ENCODE measurements at places on chromosomes 13 and 19.

- no peak for DNase-seq
These were observed 69.7 kb downstream of the RASA3 start for GRCh38 chr13:114062754-114063153.

- DNase-seq = no peak
These were observed 36.4 kb downstream of the CRYL1 start for GRCh38 chr13:20489185-20489820.

GRCh38 chr13:106083620-106084350 is 451.7 kb downstream of the EFNB2 start:
- peak; percentile 40 for DNase-seq

- no peak for DNase-seq
These were observed 2.1 kb upstream of the BSG start for GRCh38 chr19:570251-570686.

- no peak for DNase-seq
These were observed 101.7 kb upstream of the MCF2L start for GRCh38 chr13:112867301-112867711.

- DNase-seq = no peak
These were observed 9.4 kb downstream of the FLT1 start for GRCh38 chr13:28485551-28485950.

- no peak for DNase-seq
These were observed 10.1 kb downstream of the NFILZ start for GRCh38 chr19:8640402-8641004.

- no peak for DNase-seq
These were observed 44.4 kb upstream of the C1QTNF9 start for GRCh38 chr13:24264976-24265375.

GRCh38 chr13:33487575-33488243 is 202.2 kb upstream of the STARD13 start:
- peak; percentile 56 for DNase-seq

GRCh38 chr13:59441596-59442280 is 722.0 kb downstream of the DIAPH3 start:
- no peak for DNase-seq

DNA sequence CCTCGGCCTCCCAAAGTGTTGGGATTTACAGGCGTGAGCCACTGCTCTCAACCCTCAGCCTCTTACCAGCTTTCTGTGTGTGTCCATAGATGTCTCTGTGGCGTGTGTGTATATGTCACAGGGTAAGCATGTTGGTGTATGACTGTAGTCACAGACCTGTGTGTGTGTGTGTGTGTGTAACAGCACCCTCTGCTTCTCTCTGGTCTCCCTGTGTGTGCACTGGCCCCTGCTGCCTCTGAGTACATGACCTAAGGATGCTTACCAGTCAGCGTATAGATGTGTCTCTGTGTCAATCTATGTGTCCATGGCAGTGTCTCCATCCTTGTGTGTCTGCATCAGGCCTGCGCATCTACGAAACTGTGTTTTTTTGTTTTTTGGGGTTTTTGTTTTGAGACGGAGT is 5.6 kb downstream of the AXL start:
- no peak for DNase-seq

DNA sequence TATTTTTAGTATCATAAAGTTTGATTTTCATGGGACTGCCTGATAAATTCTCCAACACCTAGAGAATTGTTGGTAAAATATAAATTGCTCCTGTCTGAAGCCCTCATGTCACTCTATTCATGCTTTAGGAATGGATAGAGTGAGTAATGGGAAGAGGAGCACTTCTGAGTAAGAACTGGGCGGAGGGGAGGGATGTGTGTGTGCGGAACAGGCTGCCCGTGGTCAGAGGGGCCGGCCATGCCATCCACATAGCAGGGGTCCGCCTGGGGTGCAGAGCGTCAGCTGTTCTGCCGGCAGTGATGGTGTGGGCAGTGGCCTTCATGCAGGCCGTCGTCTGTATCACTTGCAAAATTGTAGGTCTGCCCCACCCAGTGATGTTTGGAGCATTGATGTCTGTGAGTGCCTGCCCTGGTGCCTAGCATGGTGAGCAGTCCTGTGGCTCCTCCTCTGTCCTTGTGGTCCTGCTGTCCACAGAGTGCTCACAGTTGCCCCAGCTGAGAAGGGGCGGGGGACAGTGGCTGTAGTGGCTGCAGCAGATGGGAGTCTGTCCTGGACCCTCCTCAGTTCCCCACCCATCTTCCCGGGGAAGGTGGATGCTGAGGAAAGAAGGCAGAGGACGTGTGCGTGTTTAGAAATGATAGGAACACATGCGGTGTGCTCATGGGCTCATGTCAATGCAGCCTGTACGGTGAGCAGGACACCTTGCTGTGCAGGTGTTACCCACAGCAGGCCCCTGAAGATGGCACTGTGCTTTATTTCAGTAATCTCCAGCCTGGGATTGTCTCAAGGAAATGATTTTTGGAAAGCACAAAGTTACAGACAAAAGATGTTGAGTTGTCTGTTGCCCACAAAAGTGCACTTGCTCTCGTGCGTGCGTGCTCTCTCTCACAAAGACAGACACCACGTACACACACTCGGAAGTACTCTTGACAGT is 49.4 kb upstream of the TEX29 start:
- no peak for DNase-seq

GRCh38 chr13:35817642-35818607 is 313.3 kb downstream of the DCLK1 start:
- no peak for DNase-seq

DNA sequence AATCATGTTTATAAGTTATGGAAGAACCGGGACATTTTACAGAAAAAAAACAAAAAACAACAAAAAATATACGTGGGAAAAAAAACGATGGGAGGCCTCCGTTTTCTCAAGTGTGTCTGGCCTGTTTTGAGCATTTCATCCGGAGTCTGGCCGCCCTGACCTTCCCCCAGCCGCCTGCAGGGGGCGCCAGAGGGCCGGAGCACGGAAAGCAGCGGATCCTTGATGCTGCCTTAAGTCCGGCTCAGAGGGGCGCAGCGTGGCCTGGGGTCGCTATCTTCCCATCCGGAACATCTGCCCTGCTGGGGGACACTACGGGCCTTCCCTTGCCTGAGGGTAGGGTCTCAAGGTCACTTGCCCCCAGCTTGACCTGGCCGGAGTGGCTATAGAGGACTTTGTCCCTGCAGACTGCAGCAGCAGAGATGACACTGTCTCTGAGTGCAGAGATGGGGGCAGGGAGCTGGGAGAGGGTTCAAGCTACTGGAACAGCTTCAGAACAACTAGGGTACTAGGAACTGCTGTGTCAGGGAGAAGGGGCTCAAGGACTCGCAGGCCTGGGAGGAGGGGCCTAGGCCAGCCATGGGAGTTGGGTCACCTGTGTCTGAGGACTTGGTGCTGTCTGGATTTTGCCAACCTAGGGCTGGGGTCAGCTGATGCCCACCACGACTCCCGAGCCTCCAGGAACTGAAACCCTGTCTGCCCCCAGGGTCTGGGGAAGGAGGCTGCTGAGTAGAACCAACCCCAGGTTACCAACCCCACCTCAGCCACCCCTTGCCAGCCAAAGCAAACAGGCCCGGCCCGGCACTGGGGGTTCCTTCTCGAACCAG is 1.8 kb upstream of the APOE start:
- peak; percentile 89 for DNase-seq

- DNase-seq = no peak
These were observed 151.2 kb downstream of the USP12 start for GRCh38 chr13:27020415-27020814.

GRCh38 chr19:38812841-38813320 is at the start of gene LGALS4:
LGALS4 (minus strand) TSS chr19:38812945; CDS start chr19:38812886, 59 bp downstream.
- DNase-seq = no peak

DNA sequence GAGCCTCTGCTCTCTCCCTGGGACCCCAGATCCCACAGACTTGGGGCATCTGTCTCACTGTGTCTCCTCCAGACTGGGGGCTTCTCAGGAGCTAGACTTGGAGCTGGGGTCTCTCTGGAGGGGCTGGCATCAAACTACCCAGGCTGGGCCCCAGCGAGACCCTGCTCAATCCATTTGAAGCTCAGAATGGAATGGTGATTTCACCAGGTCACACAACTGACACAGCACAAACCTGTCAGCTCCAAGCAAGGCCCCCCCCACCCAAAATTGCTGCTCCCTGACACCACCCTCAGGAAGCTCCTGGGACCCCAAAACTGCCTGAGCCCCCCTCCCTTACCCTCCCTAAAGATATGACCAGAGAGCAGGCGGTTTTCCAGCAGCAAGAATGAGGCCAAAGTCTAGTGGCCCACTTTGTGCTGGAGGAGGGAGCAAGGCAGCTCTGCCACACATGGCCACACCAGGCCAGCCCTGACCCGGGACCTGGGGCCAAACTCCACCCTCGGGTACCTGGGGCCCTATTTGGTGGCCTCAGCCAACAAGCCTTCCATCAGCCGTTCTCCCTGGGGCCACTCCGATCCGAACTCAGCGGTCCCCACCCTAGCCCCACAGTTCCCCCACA is 2.4 kb downstream of the NR2F6 start:
- DNase-seq = no peak

GRCh38 chr13:97515643-97516042 is 81.7 kb downstream of the RAP2A start:
- DNase-seq = no peak

DNA sequence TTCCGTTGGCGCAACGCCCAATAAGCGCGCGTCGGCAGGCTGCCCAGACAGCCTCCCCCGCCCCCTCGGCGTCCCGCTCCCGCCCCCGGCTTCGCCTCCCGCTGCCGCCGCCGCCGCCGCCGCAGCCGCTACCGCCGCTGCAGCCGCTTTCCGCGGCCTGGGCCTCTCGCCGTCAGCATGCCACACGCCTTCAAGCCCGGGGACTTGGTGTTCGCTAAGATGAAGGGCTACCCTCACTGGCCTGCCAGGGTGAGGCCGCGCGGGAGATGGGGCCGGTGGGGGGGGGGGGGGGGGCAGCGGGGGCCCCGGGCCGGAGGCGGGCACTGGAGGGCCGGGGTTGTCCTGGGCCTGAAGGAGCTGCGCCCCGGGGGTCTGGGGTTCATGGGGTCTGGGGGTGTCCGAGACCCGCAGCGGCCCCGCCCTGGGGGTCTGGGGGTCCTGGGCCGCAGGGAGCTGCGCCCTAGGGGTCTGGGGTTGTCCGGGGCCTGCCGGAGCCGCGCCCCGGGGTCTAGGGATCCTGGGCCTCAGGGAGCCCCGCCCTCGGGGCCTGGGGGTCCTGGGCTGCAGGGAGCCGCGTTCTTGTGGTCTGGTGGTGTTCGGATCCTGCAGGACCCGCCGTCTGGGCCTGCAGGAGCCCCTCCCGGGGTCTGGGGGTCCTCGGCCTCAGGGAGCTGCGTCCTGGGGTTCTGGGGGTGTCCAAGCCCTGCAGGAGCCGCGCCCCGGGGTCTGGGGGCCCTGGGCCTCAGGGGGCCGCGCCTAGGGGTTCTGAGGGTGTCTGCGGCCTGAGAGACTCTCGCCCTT is at the start of gene HDGFL2:
Gene HDGFL2, plus strand, starts transcription at position 124 of the 801 bp plus-strand sequence. Its CDS starts 54 bp downstream, at position 178.
- no peak for DNase-seq

DNA sequence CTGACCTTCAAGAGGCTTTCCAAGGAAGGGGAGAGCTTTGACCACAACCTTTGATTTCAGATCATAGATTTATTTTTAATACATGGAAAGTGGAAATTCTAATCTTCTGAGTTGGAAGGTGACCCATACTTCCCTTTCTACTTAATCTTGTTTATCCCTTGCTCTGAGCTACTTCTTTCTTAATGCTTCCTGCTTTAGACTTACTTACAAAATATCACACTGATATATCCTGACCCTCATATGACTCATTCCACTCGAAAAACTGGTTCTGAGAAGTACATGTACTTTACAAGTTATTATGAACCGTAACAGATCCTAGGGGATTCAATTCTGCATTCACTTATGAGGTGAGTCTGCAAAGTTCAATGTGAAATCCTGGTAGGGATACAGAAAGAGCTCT is 76.2 kb upstream of the IRS2 start:
- DNase-seq = no peak

DNA sequence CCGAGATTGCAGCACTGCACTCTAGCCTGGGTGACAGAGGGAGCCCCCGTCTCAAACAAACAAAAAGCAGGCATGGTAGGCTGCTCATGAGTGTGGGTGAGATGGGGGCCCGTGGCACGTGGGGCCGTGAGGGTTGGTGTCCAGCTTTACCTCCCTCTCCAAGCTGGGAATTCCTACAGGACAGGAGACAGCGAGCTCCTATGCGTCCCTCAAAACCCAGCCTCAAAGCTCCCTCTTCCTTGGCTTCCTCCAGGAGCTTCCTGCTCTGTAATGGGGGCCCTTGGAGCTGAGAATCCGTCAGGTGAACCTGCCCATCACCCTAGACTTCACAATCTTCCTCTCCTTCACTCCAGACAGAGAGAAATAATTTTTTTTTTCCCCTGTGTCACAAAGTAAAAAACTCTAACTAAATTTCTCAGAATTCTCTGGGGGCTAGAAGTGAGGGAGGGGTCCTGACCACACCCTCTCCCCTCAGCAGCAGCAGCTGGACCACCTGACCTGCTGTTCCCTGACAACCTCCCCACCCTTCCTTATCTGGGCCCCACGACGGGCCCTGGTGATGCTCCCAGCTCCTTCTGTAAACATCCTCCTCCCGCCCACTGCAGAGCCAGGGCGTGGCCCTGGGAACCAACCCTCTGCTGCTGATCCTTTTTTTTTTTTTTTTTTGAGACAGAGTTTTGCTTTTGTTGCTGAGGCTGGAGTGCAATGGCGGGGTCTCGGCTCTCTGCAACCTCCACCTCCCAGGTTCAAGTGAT is 22.1 kb upstream of the WDR18 start:
- no peak for DNase-seq

DNA sequence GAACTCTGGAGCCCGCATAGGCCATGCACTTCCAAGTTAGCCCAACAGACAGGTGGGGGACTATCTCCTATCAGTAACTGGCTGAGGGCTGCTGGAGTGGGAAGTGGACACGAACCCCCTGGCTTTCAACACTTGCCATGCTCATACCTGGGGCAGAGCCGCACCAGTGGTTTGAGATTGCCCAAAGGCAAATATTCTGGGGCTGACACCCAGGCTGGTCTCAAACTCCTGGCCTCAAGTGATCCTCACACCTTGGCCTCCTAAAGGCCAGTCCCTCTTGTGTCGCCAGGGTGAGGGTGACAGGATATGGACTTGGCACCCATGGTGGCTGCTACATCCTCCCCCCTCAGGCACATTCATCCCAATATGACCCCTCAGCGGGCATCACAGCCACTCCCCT is 13.1 kb downstream of the NFKBID start:
- DNase-seq = no peak

GRCh38 chr13:76884186-76884906 is 1.9 kb downstream of the KCTD12 start:
- no peak for DNase-seq

DNA sequence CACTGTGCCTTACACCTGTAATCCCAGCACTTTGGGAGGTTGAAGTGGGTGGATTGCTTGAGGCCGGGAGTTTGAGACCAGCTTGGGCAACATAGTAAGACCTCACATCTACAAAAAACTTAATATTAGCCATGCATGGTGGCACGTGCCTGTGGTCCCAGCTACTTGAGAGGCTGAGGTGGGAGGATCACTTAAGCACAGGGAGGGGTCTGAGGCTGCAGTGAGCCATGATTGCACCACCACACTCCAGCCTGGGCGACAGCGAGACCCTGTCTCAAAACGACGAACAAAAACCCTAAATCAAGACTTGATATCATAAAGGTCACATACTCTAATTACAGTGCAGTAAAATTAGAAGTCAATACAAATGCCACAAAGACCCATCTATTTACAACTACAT is 17.4 kb downstream of the SLC7A9 start:
- DNase-seq = no peak

- DNase-seq = no peak
These were observed 56.8 kb upstream of the GTF3A start for GRCh38 chr13:27367570-27367969.
